Stimulated activated CD4-positive, alpha-beta T cell treated with anti-CD3 and anti-CD28 coated beads, TNF-alpha, amount 100 ng/mL, for 48 hours (primary cell): ENCODE measurements at places on chromosomes 1 and 21.

- no peak for DNase-seq
Measured at GRCh38 chr1:91863498-91863897, 22.5 kb downstream of the TGFBR3 start.

GRCh38 chr1:185720633-185721272 is 13.4 kb upstream of the HMCN1 start:
- DNase-seq, result no peak

DNA sequence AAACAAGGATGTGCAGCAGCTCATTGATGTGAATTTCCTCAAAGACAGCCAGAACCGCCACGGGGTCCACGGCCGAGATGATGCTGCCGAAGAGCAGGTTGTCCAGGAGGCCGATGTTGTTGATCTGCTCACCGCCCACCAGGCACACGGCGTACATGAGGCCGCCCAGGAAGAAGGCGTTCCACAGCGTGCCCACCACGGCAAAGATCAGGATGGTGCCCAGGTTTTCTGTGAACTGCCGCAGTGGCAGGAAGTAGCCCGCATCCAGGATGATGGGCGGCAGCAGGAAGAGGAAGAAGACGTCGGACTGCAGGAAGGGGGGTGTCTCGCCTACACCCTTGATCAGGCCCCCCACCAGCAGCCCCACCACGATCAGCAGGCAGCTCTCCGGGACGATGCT is 41.1 kb downstream of the SLC9A1 start:
- DNase-seq, result no peak

- no peak for DNase-seq
Measured at GRCh38 chr1:3065797-3066196, 3.2 kb upstream of the PRDM16 start.

DNA sequence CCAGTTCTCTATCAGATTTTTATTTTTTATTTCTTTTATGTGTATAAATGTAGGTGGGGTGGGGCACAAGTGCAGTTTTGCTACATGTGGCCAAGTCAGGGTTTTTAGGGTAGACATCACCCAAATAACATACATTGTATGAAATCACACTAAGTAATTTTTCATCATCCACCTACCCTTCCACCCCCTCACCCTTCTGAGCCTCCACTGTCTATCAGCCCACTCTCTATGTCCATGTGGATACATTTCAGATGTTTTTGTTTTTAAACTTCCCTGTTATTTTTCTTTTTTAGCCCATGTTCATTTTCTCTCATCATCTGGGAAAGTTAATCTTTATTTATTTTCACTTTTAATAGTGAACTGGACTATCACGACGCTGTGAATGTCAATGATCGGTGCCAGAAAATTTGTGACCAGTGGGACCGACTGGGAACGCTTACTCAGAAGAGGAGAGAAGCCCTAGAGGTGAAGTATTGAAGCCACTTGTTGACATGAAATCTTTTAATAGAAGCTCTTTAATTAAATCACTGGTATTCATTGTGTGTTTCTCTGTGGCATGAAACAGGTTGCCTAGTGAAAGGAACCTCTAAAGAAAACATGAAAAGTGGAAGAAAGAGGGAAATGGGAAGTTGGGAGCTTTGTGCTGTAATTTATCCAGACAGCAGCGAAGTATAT is 47.6 kb upstream of the MTR start:
- DNase-seq, result no peak

DNA sequence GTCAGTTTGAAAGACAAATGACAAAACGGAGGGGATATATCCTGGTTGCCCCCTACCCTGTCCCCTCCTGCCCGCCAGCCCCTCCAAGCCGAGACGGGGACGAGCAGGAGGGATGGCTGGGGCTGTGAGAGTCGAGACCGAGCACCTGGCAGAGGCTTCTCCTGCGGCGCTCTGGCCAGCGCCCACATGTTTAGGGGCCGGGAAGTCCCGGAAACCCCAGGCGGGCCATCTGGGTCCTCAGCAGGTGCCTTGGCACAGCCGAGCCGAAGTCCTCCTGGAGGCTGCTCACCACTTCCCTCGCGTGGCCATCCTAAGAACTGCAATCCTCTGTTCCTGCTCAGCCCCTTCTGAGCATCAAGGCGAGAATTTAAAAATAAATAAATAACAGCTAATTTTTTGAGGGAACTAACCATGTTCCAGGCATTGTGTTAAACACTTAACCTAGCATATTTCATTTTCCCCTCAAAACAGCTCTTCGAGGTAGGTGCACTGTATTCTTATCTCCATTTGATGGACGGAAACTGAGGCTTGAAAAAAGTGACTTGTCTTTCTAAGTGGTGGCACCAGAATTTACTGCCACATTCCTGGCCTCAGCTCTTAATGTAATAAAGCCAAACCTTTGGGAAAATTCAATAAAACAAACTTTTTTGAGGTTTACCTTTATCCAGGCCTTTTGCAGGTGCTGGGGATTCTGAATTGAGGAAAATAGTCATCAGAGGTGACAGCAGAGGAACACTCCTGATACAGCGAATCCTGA is 3.5 kb upstream of the RIMS3 start:
- DNase-seq, result peak; percentile 76

DNA sequence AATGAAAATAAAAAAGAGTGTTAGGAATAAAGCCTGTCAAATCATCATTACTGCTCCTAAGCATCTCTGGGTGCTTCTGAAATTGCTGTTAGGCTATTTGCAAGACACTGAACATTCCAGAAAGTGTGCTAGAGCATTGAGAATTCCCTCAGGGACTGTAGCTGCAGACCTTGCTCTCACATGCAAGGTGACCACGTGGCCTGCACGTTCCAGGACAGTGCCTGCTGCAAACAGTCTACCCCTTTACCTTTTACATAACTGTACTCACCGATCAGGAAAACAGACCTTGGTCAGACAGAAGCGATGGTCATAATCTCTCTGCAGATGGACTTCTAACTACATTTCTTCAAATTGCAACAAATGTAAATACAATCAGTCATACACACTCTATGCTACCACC is 164.5 kb downstream of the PSMG1 start:
- DNase-seq, result no peak

GRCh38 chr1:33849211-33849610 is 14.7 kb upstream of the HMGB4 start:
- DNase-seq, result no peak

DNA sequence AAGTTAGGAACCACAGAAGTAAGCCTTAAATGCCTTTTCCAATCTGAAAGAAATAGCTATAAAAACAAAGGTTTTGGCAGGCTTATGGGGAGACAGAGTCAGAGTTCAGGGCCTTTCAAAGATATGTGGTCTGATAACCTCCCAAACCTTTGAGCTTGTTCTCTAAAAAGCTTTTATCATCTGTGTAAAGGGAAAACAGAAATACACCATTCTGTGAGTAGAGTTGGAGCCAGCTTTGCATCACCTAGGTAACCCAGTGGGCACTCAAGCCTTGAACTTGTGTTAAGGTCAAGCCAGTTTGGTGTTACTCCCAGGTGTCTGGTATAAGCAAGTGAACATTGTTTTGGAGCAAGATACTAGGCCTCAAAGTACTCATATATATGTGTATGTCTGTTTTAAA is 50.1 kb downstream of the LAMC1 start:
- DNase-seq, result no peak

DNA sequence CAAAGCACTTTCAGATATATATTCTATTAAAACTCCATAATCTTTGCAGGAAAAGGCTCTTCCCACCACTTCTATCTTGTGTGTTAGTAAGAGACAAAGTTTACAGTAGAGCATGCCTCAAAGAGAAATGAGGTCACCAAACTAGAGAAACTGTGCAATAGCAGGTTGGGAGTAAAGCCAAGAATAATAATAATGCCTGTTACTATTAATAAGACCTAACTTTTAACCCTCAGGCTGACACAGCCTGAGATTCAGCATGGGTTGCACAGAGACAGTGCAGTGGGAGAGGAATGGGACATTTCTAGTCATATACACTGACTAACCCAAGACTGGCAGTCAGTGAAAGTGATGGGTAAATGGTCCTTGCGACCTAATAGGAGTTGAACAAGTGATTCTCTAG is 320.2 kb upstream of the NFIA start:
- DNase-seq, result no peak

GRCh38 chr1:203475012-203475981 is at the start of gene PRELP:
PRELP (plus strand) TSS chr1:203475806; CDS start chr1:203483185, 7,379 bp downstream.
- DNase-seq, result no peak

DNA sequence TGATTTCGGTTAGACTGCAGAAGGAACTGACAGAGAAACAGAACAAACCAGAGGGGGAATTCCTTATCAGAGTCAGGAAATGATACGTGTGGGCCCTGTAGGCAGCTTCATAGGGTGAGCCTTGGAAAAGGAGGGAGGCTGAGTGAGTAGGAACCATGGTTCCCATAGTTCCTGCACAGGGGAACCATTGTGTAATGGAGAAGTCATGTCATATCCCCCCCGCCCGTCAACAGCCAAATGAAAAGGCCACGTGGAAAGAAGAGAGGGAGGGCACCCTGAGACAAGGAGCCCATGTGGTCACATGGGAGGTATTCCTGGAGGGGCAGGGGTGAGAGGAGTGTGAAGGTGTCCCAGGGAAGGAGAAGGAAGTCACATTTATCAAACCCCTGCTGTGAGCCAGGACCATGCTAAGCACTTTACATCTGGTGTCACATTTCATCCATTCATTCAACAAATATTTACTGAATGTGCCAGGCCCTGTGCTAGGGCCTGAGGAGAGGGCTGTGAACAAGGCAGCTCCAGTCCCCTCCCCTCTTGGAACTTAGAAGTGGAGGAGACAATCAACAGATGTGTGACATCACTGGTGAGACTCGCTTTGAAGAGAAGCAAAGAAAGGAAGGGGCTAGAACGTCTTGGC is 15.7 kb upstream of the FGR start:
- no peak for DNase-seq

DNA sequence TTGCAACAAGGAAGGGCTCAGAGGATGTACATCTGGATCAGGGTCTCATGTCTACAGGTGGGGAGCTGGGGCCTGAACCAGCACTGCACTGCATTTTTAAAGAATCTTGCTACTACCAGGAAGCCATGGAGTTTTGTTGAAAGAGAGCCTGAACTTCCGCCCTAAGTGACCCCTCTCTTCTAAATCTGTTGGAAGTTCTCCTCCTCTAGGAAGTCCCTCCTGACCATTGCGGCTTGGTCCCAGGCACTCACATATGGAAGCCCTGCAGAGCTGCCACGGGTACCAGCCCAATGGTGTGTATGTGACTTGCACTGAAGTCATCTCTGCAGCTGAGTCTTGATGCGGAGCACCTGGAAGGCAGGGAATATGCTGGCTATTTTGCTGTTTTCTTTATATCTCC is 192.0 kb upstream of the GALNT2 start:
- no peak for DNase-seq

- no peak for DNase-seq
Measured at GRCh38 chr1:74699331-74699730, 25.7 kb upstream of the ERICH3 start.

DNA sequence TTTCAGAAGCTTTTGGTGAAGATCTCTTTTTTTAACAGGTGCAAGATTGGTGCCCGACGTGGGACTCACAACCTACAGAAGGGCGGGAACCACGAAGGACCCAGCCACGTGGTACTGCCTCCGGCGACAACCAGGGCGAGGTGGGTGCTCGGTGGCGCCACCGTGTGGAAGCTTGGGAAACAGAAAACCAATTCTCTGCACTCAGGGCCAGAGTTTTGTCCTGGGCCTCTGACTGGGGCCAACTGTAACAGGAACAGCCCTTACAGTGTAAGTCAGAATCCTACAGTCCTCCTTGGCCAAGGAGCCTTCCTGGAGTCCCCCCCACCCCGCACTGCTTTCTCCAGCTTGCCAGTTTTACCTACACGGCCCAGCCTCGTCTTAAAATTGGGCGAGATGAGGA is 11.6 kb upstream of the S100A7A start:
- peak; percentile 53 for DNase-seq

DNA sequence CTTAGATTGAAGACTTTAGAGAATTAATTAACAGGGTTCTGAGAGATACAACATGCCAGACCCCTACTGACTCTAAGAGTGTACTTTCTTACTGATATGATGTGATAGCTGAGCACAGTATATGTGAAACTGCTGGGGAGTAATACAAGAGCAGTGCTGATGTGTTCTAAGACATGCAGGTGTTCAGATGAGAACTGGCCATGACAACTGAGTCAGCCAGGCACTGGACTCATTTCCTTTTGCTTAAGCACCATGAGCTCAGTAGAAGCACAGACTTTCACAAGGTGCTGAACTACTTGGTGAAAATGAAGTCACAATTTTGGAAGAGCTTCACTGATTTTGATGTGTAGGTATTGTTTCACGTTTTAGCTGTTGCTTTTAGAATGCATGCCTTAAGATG is 15.9 kb upstream of the POGZ start:
- DNase-seq, result no peak

GRCh38 chr1:234489007-234489697 is 10.2 kb upstream of the TARBP1 start:
- DNase-seq, result no peak

GRCh38 chr1:202807451-202807925 is 733 bp downstream of the KDM5B start:
- DNase-seq, result no peak

DNA sequence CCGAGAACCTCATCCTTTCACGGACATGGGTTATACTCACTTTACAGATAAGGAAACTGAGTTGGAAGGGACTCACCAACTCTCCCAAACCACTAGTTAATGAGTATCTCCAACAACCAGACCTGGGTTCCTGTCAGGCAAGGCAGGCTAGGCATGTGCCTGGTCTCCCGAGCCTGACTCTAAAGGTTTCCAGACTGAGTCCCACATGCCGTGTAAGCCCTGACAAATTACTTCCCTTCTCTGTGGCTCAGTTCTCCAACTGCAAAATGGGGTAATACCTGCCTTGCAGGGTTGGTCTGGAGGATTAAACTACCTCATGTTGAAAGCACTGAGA is 34.3 kb downstream of the SSBP3 start:
- no peak for DNase-seq

- DNase-seq, result no peak
Measured at GRCh38 chr1:145990249-145990855, 6.0 kb downstream of the TXNIP start.

DNA sequence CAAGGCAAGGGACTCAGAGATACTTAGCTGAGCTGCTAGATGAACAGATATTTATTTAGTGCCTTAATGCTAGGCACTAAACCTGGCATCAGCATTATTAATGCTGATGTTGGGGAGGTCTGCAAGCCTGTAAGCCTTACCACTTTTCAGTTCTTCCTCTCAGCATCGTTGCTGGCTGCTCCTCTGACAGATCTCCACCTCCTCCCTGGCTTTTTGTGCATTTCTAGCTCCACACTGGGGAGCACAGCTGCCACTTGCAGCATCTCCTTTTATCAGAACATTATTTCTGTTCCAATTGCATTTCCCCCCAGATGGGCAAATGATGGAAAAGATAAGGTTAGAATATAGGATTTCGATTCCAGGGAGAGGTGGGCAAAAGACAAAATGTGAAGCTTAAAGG is 34.8 kb downstream of the CACNA1E start:
- no peak for DNase-seq

DNA sequence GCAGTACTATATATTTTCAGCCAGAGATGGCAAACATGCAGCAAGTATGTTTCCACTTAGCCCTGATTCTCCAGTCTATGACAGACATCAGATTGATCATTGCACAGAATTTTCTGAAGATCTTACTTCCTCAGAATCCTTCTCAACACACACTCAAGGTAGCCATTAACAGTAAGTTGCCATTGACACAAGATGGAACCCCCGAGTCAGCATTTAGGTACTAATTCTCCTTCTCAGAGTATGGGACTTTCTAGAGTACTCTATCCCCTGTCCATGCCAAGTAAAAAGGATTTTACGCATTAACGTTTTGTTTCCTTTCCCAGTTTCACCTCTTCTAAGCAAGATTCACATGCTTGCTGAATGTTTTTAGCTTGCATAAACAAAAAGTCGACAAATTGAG is 63.5 kb downstream of the SGIP1 start:
- DNase-seq, result no peak

- DNase-seq, result no peak
Measured at GRCh38 chr1:207397525-207397926, 56.6 kb upstream of the CR2 start.
